ENCODE measurements at places on chromosomes 11 and 22.

GRCh38 chr11:12110714-12111548 lies 541 bp downstream of the MICAL2 start:
- DNase-seq: peak; percentile 36

DNA sequence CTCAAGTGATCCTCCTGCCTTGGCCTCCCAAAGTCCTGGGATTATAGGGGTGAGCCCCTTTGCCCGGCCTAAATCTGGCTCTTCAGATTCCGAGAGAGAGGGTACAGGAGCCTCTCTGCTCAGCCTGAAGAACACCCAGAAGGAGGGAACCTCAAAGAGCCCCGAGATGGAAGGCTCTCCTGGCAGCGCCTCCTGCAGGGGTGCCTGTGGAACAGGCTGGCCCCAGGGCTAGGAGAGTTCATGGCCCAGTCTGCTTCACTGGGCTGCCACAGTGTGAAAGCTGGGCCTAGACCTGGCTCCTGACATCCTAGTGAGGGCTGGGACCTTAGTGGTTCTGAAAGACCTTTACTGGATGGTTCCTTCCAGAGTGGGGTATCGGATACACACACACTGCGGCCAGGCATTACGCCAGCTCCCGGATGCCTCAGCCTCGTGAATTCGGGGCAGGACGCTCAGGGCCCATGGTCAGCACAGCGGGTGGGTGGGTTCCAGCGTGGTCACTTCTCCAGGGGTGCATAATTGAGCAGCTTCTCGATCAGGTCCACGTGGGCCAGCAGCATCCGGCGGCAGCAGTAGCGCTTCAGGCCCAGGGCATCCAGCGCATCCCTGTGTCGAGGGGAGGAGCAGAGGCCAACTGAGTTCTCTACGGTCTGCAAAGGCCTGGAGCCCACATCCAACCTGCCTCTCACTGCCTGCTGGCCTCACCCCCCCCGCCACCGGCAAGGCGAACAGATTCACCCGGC lies 2.3 kb downstream of the POLR2L start:
- DNase-seq: no peak

GRCh38 chr11:13983081-13983751 lies 20.7 kb downstream of the SPON1 start:
- no peak for DNase-seq

GRCh38 chr11:43517518-43517917 lies 158.8 kb downstream of the TTC17 start:
- DNase-seq: no peak

GRCh38 chr22:43319661-43320486 lies 23.3 kb downstream of the SCUBE1 start:
- DNase-seq: no peak

- no peak for DNase-seq
Observed at GRCh38 chr22:25153961-25154666, 45.5 kb upstream of the CRYBB3 start.

- no peak for DNase-seq
Observed at GRCh38 chr11:86108191-86108590, 39.3 kb upstream of the PICALM start.

DNA sequence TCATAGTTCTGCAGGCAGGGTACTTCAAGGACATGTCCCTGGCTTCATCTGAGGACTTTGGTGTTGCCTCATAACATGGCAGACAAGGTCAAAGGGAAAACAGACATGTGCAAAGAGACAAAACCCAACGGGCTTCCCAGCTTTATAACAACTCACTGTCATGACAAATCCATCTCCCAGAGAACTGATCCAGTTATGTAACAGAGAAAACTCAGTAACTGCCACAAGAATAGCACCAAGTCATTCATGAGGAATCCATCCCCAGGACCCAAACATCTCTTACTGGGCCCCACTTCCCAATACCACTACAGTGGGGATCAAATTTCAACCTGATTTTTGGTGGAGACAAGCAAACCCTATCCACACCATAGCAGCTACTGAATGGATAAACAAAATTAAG lies 13.0 kb downstream of the OR52N4 start:
- DNase-seq: no peak

DNA sequence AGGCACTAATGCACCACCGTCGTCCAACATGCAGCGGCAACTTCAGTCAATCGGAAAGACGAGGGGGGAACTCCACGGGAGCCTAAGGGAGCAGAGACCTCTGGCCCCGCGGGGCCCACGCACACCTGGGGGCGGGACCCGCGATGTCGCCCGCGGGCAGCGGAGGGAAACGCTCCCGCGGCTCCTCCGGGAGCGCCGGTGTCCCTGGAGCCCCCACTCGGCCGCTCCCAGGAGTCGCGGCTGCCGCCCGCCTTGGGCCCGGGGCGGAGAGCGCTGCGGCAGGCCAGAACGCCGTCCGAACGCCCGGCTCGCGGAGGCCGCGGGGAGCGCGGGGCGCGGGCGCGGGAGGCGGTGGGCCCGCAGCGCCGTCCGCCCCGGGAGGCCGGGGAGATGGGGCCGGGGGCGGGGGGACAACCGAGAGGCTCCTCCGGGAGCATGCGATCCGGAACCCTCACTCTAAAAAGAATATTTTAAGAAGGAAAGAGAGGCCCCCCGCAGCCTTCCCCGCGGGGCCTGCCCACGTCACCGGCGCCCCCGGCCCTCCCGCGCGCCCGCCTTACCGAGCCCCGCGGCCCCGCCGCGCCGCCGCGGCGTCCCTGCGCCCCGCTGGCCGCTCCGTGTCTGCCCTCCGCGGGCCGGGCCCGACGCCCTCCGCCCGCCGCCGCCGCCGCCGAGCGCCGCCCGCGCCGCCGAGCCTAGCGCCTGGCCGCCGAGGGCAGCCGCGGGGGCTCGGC lies 86.6 kb upstream of the ARHGAP32 start:
- DNase-seq: peak; percentile 25

DNA sequence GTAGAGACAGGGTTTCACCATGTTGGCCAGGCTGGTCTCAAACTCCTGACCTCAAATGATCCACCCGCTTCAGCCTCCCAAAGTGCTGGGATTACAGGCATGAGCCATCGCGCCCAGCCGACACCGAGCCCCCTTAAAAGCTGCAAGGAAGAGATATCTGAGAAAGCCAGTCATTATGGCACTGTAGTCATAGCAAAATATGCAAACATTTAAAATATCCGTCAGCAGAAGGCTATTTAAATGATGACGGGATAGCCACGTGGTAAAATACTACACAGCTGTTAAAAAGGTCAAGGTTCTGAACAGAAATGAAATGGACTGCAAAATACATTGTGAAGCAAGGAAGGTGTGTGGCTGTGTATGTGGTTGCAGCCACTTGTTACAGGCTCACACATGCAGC lies 6.4 kb upstream of the CCDC88B start:
- no peak for DNase-seq

GRCh38 chr11:125224391-125225021 lies 60.0 kb downstream of the PKNOX2 start:
- DNase-seq: no peak

DNA sequence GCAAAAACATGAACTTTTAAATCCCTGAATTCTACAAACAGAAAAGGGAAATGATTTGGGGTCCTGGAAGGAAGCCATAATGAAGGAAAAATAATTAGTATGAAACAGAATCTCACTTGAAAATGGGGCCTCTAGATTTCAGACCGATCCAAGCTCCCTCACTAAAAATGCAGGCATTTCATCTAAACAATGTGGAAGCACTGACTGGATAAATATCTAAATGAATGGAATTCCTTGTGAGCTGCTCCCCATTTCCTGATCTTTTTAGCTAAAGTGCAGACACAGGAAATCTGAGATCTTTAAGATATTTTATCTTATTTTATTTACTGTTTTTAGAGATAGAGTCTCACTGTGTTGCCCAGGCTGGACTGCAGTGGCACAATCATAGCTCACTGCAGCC lies 1255.8 kb downstream of the LRRC4C start:
- DNase-seq: no peak

- no peak for DNase-seq
Observed at GRCh38 chr11:68982134-68982533, 1.3 kb upstream of the MRGPRD start.

DNA sequence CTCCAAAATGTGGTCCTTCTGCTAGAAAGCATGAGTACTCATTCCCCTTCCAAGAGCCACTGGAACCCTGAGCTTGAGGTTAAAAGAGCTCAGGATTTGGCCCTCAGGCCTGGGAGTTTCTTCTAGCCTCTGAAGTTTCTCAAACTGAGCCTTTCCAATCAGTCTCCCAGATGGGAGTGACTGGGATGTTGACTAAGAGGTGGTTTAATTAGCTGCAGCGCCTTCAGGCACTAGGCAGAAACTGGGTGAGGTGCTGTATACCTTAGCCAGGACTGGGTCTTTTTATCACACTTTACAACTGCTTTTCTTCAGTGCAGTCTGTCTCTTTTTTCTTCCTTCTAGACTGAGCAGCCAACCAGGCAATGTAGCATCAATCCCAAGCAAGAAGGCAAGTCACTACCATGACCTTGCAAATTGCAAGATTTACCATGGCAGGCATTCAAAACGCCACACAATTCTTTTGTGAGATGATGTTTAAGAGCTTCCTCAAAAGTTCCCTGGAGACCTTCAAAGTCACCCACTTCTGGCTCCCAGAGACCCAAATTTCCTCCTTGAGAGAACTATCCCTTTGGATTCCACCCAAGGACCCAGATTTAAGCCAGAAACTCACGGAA lies 93.0 kb downstream of the SLC1A2 start:
- no peak for DNase-seq

GRCh38 chr11:69888483-69889181 lies 69.4 kb upstream of the FGF3 start:
- DNase-seq: peak; percentile 71

- DNase-seq: peak; percentile 74
Observed at GRCh38 chr11:46238078-46238966, 39.1 kb upstream of the CREB3L1 start.

DNA sequence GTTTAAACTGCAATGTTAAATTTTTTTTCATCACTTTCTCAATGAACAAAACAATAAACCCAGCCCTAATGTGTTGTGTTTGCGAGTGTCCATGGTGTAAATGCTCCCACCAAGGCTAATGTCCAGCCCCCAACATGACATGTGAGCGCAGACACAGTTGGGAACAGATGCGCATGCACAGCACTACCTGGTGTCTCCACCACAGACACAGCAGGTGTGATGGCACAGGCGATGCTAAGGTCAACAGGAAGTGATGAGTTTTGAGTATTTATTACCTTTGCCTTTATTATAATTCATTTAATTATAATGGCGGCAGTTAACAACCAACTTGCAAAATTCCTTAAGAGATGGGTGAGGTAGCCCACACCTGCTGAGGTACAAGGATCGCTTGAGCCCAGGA lies 42.9 kb downstream of the MICAL3 start:
- no peak for DNase-seq

DNA sequence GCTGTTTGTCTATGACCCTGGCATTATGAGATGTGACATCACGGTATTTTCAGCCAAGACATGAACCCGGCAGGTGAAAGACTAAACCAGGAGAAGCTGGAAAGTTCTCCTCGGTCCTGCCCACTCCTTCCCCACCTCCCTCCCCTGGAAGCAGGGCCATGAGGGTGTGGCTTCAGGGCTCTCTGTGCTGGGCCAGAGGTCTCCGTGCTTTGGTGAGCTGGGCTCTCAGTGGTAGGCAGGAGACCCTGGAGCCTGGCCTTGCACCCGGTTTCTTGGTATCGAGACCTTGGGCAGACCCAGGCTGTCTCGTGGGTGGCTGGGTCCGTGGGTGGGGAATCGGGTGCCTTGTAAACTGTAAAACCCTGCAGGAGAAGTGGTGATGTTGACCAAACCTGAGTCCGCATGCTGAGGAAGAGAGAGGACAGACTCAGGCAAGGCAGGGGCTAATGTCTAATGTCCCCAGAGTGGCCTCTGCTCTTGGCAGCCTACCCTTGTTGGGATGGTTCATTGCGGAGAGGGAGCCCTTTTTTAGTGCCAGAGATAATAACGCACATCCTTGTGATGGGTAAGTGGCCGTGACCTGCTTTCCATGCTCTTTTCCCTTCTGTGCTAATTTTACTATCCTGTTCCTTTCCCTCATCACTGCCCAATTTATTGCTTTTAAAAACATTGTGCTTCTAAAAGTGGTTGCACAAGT lies 48.6 kb upstream of the PARVG start:
- DNase-seq: no peak

DNA sequence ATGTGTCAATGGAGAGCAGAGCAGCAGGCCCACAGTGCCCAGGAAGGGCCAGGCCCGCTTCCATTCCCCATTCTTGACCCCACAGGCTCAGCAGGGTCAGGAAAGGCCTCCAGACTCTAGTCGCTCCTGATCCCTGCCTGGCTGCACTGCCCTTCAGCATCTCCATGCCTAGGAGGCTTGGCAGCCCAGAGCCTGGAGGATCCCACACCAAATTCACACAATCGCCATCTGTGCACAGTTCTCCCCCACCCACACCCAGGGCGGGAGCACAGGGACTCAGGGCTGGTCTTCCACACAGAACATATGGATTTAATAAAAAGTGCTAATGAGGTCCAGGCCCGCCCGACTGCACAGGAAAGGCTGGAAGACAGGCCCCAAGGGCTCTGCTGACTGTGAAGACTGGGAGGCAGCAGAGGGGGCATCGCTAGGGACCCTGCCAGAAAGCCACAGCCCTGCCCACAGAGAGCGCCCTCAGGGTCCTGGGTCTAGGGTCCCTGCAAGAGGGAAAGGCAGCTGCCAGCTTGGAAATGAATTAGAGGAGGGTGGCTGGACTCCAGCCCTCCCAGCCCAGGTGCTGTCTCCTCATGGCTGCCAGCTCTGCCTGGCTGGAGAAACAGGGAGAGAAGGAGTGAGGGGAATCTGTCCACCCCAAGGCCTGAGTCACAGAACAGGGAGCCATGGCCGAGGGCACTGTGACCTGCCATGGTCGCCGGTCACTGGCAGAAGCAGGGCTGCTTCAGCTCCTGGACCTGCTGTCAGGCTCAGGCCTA lies 39.7 kb downstream of the DKK3 start:
- DNase-seq: no peak

DNA sequence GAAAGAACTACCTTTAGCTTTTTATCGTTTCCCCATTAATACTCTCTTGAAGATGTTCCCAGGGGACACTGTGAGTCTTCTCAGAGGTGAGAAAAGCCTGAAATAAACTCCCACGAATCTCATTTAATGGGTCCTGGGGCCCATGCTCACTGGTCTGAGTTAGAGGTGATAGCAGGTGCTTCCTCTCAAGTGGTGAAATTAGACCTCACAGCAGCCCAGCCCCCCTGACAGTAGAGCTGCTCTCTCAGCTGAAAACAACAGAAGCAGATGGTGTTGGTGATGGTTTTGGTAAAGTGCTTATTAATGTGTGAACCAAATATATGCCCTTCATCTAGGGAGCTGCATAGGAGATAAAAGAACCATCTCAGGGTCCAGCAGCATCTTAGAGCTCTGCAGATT lies 76.8 kb upstream of the VPREB1 start:
- DNase-seq: no peak

DNA sequence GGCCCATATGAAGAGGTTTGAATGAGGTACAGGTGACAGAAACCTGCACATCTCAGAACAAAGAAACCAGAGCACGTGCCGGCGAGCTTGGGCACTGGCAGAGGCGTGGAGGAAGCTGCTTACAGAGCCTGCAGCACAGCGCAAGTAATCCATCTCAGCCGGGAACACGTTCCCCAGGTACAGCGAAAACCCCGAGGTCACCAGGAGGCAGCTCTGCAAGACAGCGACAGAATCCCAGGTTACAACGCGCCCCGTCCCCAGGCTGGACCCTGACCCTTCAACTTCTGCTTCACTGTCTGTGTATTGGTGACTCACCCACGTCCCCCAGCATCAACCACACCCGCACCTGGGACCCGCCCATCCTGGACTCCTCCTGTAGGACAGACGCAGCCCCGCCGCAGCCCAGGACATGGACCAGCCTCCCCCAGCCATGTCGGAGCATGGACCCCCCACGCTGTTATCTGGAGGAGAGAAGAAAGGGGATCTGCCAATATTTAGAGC lies 2.2 kb downstream of the MLC1 start:
- no peak for DNase-seq

- DNase-seq: no peak
Observed at GRCh38 chr22:41570221-41570620, 9.4 kb downstream of the CSDC2 start.
